ENCODE measurements at places on chromosomes 1 and 21. TPM values are rescaled to one million over a fixed set of nuclear protein-coding genes. Genes with fewer than 3 reads are reported as not detected.

DNA sequence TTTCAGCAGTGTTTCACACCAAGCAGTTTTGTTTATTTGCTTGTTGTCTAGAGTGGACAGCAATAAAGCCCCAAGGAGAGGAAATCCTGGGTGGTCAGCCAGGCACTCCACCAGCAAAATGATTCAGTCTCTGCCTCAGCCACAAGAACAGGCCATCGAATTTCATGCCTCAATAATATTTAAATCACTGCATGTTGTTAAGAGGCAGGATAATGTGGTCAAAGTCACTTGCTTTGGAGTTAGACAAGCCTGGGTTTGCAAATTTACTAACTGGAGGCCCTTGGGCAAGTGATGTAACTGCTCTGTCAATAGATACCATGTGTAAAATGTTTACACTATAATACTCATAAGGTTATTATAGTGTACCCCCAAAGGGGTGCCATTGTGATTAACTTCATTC lies 349.6 kb downstream of the LMO4 start:
- peak; percentile 18 for DNase-seq

DNA sequence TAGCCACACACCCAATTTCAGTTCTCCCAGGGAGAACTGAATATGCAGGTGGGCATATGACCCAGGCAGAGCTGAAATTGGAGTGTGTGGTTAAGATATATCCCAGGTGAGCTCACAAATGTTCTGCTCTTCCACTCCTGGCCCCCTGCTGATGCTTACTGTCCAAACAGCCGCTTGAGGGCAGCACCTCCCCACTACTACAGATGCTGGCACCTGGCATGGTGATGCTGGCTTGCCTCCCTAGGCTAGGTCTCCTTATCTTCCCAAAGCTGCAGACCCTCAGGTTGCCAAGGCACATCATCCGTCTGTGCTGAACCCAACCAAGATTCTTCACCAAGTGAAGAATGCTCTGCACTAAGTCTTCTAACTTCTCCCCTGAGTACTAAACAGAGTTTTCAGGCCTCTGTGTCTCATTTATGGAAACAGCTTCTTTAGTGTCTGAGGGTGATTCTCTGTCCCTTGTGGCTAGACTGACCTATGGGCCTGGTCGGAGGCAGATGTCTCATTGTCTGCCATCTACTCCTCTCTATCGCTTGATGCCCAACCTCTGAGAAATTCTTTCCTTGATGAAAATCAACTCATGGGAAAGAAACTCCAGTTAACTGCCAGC lies 27.2 kb downstream of the XCL1 start:
- peak; percentile 48 for DNase-seq

GRCh38 chr1:160708118-160708517 lies 3.5 kb downstream of the CD48 start:
- DNase-seq: no peak

DNA sequence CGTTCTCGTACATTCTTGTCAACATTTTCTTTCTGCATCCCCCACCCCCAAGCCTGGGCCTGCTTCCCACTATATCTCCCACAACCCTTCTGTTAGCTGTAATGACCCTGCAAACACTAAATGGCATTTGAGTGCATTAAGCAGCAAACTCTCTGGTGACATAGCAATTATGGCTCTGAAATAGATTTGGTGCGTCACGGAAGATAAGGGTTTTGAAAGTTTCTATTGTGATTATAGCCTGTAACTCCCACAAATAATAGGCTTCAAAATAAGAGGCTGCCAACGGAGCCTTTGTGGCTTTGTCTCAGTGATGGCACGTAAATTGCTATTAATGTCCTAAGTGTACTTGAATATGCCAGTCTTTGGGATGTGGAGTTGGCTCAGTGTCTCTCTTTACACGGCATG lies 277.6 kb downstream of the PBX1 start:
- no peak for DNase-seq

DNA sequence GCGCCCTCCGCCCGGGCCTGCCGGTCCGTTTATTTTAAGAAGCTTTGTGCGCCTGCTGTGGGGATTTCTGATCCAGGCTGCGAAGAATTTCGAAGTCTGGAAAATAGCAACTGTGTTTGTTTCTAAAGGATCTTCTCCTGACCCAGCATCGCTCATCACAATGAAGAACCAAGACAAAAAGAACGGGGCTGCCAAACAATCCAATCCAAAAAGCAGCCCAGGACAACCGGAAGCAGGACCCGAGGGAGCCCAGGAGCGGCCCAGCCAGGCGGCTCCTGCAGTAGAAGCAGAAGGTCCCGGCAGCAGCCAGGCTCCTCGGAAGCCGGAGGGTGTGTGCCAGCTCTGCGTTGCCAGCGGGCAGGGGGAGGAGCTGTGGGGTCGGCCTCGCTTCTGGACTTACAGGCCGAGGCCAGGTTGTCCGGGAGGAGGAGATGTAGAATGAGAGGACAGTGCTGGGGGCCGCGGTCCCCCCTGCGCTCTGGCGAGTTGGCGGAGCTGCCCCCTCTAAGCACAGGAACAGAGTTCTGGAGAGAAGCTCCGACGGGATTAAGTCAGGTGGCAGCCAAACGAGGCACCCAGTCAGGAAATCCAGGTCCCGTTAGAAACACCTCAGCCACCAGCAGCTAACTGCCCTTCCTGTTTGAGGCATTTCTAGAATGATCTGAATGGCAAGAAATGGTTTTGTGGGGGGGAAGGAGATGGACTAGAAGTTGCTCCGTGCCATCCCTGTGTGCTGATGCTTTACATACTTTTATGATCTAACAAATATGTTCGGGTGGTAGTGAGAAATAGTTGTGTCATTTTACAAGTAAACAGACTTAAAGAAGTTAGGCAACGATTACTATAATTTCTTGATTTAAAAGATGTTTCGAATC lies 948 bp downstream of the TXLNA start:
- peak; percentile 13 for DNase-seq

DNA sequence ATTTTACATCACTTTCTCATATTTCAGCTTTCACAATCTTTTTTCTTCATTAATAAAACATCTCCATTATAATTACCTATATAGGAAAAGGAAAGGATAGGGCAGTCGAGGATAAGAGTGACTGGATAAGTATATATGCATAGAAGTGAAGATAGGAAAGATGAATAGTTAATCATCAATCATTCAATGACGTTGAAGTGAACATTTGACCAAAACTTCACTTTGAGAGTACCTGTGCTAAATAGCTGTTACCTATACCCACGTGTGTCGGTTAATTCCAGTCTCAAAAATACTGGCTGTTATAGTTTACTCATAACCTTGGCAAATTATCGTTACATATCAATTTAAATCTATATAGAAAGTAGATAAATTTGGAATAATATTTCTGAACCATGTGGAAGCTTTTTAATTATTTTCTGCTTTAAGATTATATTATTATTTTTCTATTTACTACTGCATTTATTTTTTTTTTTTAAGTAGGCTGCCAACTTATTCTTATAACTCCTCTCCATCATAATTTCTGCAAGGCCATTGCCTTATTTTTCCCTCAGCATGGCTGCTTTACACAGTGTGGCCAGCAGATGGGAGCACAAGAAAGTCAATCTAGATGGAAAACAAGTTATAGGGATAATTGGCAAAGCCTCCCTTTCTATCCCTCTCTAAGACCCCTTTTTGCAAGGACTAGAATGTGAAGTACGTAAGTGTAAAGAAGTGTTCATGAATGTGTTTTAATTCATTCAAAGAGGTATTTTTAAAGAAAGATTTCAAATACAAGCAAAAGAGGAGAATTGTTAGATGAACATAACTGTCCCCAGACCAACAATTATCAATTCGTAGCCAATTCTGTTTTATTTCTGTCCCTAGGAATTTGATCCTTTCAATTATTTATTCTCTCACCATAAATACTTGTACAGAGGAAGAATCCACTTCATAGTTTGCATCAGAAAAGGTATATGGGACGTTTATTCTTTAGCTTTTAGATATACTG lies 290.4 kb downstream of the KCNT2 start:
- no peak for DNase-seq

DNA sequence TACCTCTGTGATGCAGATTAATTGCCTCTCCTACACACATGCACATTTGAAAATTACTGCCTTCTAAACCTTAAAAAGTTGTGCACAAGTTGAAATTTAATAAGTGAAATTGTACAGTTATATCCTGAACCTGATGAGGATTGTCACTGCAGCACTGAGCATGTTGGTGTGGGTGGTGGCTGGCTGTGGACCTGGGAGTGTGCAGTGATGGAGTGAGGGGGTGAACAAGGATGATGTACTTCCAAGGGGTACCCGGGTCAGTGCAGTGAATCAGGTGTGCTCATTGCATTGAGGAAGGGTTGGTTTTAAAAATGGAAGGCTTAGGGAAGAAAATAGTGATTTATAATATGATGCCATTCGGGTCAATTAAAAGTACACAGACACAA lies 24.1 kb downstream of the DIP2A start:
- DNase-seq: no peak

DNA sequence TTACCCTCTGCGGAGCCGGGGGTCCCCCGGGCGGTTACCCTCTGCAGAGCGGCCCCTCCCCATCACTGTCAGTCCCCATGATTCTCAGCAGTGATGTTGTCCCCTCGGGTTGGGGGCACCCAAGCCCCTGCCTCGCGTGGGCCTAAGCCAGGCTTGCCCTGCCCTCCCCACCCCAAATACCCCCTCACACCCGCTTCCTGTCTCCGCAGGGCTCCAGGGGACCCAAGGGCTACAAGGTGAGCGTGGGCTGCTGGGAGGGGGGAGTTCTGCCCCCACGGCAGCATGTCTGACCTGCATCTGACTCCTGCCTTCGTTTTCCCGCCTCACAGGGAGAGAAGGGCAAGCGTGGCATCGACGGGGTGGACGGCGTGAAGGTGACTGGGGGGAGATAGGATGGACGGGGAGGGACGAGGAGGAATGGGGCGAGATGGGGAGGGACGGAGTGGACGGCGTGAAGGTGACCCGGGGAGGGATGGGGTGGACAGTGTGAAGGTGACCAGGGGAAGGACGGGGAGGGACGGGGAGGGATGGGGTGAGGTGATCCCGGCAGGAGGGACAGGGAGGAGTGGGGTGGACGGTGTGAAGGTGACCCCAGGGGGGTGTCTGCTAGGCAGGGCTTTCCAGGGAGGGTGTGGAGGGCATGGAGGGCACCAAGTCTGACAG lies 8.6 kb downstream of the COL6A1 start:
- DNase-seq: no peak

GRCh38 chr1:16605213-16605525 lies 8.2 kb downstream of the NBPF1 start:
- DNase-seq: no peak

GRCh38 chr1:46830665-46831322 lies 31.9 kb downstream of the CYP4B1 start:
- DNase-seq: no peak

GRCh38 chr1:29830916-29831315 lies 594.6 kb downstream of the PTPRU start:
- no peak for DNase-seq

GRCh38 chr1:61757950-61758349 lies 15.7 kb downstream of the PATJ start:
- peak; percentile 10 for DNase-seq

DNA sequence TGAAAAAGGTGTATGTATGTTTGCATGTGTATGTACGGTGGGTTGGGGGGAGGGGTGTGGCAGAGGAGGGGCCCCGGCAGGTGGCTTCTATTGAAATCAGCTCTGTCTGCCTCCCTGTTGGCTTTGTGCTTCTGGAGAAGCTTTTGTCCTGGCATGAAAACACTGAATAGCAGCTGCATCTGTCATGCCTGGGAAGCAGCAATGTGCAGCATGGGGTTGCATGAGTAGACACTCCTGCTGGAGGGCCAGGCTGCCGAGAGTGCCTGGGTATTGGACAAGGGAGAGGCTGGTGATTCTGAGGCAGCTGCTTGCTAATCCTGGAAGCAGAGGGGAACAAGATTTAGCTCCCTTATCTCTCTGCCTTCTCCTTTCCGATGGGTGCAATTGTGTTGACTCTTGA lies 20.5 kb downstream of the MAPKAPK2 start:
- DNase-seq: peak; percentile 78

GRCh38 chr1:183138301-183138700 lies 47.8 kb upstream of the LAMC2 start:
- no peak for DNase-seq

- DNase-seq: no peak
These were observed 45.3 kb downstream of the KCNC4 start for GRCh38 chr1:110255392-110255787.

GRCh38 chr21:16154951-16155635 lies 425.3 kb downstream of the USP25 start:
- DNase-seq: no peak

DNA sequence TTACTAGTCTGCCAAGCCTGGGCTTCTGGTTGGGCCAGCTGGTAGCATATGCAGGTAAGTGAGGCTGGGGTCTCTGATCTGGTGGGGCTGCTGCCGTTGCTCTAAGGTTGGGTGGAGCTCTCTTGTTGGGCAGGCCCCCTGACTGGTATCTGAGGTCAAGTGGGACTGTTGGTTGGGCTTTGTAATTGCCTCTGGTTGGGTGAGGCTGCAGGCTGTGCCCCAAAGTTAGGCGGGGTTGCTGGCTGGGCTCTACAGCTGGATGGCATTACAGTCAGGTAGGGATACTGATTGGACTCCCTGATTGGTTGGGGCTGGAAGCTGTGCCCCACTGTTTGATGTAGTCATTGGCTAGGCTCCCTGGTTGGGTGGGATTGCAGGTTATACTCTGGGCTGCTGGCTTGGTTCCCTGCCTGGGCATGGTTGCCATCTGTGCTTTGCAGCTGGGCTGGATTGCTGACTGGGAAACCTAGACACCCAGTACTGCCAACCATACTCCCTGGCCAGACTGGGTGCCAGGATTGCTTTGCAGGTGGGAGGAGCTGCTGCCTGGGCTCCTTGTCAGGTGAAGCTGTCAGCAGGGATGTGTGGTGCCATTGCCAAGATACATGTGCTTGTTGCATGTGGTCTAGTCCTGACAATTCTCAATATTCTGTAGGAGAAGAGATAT lies 130.5 kb downstream of the RABGAP1L start:
- DNase-seq: no peak

GRCh38 chr1:151891512-151891911 lies 17.8 kb downstream of the THEM4 start:
- DNase-seq: no peak

TMIGD3 gene
- not detected for total RNA-seq

OLIG2 gene
- total RNA-seq: not detected

SYNC gene
- total RNA-seq: 4.5 TPM

NBPF20 gene
- 3.7 TPM for total RNA-seq

CRABP2 gene
- 4.0 TPM for total RNA-seq

CHI3L1 gene
- not detected for total RNA-seq

GBP4 gene
- 0.14 TPM for total RNA-seq

HIVEP3 gene
- total RNA-seq: 0.71 TPM

BGLAP gene
- total RNA-seq: 0.14 TPM

SLC9C2 gene
- total RNA-seq: not detected

Data from foreskin keratinocyte (primary cell).